ENCODE measurements at places on chromosomes 5 and 9.
A peak's percentile ranks its signal among the peaks of the same experiment; 100 is the strongest.

- DNase-seq = no peak
Observed at GRCh38 chr5:151243127-151243526, 9.9 kb upstream of the GM2A start.

- DNase-seq = no peak
Observed at GRCh38 chr9:98627296-98627695, 81.4 kb downstream of the GABBR2 start.

GRCh38 chr9:131598121-131598520, 52.8 kb downstream of the PRRT1B start:
- no peak for DNase-seq

DNA sequence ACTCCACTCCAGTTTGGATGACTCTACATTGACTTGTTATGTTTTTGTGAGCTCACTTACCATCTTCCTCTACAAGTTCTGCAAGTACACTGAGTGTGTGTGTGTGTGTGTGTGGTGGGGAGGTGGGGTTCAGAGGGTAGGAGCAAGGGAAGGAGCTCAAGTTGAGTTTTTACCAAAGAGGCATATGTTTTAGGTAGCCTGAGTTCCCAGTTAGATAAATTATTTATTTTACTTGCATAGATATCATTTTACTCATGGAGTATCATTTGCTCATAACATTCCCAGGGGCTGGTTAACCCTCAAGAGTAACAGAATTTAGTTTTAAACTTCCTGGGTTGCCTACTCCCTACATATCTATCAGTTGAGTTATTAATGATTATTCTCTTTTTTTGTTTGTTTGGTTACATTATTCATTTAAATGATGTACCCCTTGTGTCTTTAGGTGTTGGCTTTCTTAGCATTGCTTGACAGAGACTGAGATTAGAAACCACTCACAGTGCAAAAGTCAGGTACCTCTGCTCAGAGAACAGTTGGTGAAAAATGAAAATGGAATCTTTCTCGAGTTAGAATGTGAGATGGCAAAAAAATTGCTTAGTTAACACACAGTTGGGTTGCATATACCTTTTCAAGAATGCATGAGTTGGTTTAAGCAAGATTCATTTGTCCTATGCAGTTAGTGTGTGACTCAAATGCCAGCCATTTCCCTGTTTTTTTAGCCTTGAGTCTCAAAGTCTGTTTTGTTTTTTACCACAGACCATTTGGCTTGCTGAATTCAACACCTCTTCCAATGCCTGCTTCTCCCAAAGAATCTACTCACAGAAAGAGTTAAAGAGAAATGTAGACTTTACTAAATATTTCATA, 29.2 kb downstream of the TNFSF8 start:
- no peak for DNase-seq

DNA sequence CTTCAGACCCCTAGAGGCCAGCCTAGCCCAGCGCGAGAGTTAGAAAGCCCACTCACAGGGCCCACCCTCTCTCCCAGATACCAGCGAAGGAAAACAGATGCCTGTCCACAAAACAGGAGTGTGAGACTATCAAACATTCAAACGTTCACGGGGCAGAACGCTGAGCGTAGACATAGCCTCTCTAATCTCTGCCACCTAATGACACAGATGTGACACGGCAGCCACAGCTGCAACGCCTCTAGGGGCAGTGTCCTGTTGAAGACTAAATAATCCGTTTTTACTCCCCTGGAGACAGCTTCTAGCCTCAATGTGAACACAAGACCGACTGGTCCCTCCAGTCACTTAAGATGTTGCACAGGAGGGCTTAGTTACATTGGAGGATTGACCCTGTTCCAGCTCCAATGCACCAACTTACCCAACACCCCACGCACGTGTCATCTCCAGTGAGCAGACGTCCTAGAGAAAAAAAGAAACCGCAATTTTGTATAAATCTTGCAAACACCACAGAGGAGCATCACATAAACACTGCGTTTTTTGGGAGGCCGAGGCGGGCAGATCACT, 14.3 kb downstream of the DIPK1B start:
- DNase-seq = peak; percentile 13

DNA sequence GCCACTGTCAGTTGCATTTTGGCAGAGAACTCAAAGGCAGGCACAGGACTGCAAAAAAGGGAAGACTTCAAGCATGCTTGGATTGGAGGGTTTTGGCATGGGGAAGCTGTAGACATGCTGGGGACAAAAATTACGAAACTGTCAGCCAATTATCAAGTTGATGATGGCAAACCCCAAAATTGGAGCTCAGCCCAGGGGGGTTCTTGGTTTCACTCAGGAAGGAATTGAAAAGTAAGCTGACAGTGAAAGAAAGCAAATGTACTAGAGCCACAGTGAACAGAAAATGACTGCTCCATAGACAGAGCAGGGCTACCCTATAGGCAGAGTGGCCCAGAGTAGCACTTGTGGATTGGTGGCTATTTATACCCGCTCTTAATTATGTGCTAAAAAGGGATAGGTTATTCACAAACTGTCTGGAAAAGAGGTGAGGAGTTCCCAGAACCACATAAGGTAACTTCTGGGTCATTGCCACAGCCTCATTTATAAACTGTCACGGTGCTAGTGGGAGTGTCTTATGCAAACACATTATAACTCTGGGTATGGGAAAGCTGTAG, 14.6 kb upstream of the CFAP95 start:
- DNase-seq = no peak

- DNase-seq = no peak
Observed at GRCh38 chr9:116543731-116544400, 143.2 kb upstream of the TRIM32 start.

DNA sequence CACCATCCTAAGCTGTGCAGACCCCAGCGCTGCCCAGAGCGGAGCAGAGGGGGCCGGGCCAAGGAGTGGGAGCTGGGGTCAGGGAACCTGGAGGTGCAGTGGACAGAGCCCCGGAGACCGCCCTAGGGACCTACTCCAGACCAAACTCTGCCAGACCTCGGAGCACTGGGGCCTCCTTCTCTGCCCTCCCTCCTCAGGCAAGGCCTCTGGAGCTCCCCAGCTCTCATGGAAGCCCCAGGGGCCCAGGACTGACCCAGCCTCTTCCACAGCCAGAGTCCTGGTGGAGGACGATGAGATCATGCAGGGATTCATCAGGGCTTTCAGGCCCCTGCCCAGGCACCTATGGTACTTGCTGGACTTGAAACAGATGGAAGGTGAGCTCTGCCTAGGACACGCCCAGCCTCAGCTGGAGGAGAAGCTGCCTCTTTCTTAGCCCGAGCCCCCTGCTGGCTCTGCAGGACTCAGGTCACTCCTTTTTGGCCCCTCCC, 3.6 kb downstream of the PAEP start:
- DNase-seq = no peak

DNA sequence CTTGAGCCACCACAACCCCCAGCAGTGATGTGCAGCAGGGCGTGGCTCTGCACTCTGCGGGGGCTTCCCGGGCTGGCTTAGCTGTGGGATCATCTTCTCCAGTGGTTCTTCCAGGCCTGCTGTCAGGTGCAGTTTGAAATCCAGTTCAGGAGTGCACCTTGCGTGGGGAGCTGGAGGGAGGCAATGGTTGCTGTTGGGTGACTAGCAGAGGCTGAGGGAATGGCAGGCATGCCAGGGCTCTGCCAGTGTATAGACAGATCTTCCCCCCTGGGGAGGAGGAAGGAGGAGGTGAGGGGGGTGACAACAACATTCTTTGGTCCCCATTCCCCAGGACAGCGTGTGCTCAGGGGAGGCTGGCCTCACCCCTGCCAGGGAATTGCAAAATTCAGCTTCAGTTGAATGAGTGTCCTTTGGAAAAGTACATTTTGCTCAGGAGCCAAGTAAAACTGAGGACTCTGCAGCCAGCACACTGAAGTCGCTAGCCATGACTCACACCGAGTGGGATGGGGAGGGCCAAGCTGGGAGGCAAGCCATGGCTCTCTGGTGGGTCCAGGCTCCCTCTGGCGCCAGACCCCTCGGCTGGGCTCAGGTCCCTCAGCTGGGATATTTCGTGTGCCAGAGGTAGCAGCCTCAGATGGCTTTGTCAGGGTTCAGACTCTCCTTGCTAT, 35.0 kb downstream of the ERGIC1 start:
- DNase-seq = no peak

- DNase-seq = peak; percentile 93
Observed at GRCh38 chr5:138464388-138465260, 655 bp upstream of the EGR1 start.

GRCh38 chr5:88553136-88553875, 284.7 kb upstream of the TMEM161B start:
- no peak for DNase-seq

DNA sequence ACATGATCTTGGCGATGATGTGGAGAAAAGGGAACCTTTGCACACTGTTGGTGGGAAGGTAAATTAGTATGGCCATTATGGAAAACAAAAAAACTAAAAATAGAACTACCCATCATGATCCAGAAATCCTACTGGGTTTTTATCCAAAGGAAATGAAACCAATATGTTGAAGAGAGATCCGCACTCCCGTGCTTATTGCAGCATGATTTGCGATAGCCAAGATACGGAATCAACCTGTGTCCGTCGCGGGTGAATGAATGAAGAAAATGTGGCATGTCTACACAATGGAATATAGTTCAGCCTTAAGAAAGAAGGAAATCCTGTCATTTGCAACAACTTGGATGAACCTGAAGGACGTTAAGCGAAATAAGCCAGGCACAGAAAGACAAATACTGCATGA, 84.5 kb downstream of the TTLL11 start:
- DNase-seq = no peak

DNA sequence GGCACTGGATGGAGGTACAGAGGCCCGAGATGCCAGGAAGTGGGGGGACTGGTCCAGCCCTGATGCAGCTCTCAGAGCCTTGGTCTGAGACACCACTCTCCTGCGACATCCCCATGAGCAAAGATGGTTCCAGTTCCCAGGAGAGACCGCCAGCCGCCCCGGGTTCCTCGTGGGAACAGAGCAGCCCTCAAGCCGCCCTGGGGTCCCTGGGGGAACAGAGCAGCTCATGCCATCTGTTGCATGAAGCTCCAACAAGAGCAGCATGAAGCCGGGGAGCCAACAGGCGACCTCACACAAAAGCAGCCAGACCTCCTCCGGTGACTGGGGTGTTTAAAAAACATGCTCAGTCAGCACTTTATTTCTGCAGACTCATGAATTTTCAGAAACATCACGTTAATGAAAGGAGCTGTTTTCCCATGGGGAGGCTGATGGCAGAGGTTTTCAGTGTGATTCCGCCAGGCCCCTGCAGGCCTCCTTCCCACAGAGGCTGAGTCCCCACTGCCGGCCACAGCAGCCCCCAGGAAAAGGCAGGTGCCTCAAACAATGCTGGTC, 6.2 kb downstream of the SLC6A18 start:
- DNase-seq = no peak

GRCh38 chr5:57878301-57878722, 395.7 kb upstream of the ACTBL2 start:
- DNase-seq = no peak

DNA sequence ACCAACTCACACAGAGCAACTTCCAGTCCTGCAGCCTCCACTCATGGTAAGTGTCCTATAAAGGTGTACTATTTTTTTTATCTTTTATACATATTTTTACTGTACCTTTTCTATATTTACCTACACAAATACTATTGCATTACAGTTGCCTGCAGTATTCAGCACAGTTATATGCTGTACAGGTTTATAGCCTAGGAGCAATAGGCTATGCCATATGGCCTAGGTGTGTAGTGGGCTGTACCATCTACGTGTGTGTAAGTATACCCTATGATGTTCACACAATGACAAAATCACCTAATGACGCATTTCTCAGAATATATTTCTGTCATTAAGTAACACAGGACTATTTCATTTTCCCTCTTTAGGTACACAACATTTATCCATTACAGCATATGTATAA, 16.7 kb downstream of the S100Z start:
- no peak for DNase-seq

DNA sequence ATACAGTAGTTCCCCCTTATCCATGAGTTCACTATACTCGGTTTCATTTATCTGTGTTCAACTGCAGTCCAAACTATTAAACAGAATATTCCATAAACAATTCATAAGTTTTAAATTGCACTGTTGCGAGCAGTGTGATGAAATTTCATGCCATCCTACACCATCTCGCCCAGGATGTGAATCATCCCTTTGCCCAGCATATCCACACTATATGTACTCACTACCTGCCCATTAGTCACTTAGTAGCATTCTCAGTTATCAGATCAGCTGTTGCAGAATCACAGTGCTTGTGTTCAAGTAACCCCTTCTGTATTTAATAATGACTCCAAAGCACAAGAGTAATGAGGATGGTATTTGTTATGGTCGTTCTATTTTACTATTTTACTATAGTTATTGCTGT, 51.5 kb downstream of the SHOC1 start:
- no peak for DNase-seq

- no peak for DNase-seq
Observed at GRCh38 chr5:159050316-159051143, 49.2 kb downstream of the EBF1 start.

DNA sequence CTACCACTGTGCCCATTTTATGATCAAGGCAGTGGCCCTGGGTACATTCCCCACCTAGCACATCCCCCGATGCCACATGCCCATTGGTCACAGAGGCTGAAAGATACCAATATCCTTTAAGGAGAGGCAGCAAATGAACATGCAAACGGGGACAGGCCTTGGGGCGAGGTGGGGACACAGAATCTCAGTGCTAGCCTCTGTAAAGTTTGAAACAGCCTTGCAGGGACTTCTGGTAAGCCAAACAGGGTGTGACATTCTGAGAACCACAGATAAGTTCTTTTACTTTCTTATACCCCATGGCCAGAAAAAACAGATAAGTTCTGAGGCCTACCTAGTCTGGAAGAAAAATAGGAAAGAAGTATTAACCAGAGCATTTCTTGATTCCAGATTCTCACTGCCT, 60.5 kb downstream of the ACER2 start:
- no peak for DNase-seq

GRCh38 chr9:86960938-86961337, 13.6 kb upstream of the GAS1 start:
- no peak for DNase-seq

DNA sequence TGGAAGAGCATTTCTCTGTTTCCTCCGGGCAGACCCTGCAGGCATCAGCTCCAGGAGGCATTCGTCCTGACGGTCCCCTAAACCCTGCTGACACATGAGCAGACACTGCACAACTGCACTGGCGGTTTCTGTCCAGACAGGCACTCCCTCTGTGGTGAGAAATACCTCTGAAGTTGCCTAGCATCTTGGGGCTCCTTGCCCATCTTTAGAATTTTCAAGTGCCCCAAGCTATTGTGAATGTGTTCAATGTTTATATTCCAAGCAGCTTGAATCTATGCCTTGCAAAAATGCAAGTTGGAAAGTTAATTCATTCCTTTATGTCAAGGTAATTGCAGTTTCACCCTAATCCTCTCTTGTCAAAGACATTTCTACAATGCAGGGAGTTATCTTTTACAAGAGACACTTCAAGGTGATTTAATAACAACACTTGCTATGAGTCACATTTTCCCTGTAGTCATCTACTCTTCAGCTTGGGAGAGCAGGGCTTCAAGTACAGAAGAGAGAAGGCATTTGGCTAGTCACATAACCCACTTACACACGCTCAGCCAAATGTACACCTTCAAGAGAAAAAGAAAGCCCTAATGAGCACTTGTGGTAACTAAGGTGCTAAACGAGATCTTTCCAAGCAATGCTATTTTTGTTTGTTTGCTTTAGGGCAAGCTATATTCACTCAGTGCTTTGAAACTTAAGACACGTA, 302.5 kb downstream of the MLLT3 start:
- no peak for DNase-seq

Data from stimulated activated CD8-positive, alpha-beta memory T cell treated with anti-CD3 and anti-CD28 coated beads, Interleukin-4, amount 100 ng/mL, for 4 hours (primary cell).